ENCODE measurements at places on chromosomes 1 and 21.

DNA sequence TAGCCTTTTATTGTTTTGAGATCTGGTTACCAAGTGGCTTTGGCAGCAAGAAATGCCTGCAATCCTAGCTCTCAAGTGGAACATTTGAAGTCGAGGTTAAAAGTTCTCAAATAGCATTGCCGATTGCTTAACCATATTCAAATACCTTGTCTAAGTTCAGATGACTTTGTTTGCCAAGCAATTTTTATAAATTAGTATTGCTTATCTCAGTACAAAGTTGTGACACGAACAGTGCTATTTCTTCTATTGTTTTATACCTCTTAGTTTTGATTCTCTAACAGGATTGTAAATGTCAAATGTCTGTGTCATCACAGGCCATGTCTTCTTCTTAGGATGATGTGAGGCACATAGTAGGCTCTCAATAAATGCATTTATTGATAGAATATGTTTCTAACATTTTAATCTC is 633.3 kb downstream of the PTPRC start:
- no peak for DNase-seq

GRCh38 chr1:54610048-54610447 is 13.3 kb downstream of the FAM151A start:
- no peak for DNase-seq

- no peak for DNase-seq
Measured at GRCh38 chr1:167722152-167722869, 529 bp downstream of the MPZL1 start.

DNA sequence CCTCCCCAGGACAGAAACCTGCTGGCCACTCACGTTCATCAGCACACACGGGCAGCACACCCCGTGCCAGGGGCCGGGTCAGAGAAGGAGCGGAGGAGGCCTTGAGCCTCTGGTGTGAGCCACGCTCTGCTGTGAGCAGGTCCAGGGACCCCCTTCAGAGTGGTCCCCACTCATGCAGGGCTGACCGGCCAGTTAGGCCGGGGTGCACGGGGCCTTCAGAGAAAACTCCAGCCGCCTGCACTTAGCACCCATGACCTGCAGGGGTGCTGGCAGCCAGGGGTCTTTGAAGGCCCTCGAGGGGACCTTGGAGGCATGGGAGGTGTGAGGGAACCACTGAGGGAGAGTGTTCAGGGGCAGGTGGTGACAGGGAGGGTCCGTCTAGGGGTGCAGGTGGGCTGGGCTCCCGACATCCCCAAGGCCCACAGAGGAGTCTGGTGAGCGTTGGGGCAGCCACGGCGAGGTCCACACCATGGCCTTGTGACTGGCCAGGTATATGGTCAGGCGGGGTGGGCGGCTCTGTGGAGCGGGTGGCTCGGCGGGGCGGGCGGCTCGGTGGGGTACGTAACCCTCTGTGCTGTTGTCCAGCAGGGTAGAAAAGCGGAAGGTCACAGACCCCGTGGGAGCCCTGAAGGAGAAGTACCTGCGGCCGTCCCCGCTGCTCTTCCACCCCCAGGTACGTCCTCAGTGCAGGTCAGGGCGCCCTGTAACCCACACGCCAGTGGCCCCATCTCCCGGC is 40.3 kb upstream of the ARHGEF16 start:
- DNase-seq = no peak

DNA sequence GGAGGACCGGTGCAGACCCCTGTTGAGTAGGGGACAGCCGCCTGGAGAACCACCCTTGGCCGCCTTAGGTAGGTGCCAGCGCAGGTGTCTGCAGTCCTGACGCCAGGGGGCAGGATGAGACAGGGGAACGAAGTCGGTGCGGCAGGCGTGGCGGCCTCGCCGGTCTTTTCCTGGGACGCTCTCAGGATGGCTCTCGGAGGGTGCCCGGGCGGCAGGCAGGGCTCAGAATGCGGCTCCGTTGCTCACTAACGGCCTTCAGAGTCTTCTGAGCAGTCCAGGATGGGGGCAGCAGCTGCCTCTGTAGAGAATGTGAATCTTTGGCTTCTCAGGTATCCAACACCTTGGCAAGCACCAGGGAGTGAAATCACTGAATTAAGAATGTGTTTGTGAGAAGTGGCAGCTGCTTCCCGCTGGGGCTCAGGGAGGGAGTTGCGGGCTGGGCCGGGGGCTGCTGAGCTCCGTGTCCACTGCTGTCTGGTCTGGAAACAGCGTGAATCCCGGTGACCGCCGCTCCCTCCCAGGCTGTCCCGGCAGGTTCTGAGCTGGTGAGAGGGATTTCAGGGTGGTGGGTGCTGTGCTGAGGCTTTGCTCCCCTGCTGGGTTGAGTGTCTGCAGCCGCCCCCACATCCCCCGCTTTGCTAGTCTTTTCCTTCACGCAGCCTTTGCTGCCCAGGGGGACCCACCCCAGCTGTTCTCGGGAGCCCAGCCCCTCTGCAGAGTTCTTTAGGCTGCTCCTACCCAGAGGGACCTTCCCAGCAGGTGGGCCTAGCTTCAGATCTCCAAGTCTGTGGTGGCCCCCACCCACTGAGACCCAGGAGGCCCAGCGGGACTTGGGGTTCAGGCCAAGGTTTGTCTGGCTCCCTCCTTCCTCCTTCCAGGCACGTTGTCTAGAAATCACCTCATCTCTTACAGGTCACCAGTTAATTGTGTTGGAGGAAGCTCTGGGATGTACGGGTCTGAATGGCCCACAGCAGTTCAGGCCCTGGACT is 11.1 kb upstream of the C1orf174 start:
- DNase-seq = no peak

GRCh38 chr1:21270086-21270689 is 20.1 kb downstream of the ECE1 start:
- DNase-seq = no peak

DNA sequence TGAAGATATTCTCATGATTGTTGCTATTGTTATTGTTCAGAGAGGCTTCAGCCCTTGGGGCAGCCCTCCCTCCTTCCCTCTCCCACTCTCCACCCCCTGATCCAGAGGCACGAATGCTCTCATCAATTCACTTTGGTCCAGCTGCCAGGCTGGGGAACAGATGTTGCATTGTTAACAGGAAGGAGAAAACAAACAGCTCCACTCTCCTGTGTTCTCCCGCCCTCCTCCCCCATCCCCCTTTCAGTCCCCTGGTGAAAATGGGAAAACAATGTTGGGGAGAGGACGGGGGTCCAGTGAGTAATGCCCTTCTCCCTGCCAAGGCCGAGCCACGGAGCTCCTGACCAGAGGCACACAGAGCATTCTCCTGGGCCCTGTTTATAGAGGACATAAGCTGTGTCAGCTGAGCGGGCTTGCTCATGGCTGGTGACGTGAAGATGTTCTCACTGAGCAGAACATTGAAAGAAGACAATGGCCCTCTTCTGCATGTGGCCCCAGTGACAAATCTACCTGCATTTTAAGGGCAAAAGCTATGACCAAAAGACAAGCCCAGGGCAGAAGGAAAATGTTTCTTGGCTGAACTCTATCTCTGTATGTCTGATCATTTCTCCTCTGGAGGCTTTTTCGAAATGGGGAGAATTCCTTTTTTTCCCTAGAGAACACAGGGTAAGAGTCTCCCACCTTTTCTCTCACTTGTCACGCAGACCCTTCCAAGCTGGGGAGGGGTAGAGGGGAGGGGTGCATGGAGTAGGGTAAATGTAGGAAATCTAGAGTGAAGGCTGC is 111.7 kb downstream of the GLUL start:
- DNase-seq = peak; percentile 87

DNA sequence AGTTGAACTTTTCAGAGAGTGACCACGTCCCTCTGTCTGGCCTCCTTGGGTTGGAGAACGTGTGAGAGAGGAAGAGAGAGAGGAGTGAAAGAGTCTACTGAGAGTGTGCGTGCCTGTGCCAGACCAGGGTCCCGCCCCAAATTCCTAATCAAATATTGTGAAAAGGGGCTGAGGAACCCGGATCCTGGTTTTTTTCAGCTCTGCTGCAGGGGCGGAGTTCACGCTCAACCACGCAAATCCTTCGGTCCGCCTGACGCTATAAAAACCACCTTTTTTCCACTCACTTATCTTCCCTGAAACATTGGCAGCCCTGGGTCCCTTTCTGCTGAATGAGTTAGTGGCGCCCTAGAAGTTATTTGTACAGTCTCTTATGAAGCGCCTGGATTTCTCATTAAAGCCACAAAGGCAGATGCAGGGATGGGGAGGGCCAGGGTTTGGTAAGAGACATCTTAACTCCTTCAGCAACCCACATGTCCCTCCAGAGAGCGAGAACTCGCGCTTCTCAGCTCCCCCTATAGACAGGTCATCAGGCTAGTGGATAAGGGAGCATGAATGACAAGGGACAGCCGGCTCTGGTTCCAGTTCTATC is at the start of gene FMOD:
Gene FMOD (minus strand): TSS at position 86 of the 589 bp plus-strand sequence. CDS start 2,852 bp downstream, outside the sequence.
- no peak for DNase-seq

GRCh38 chr21:33418691-33419090 is 15.5 kb downstream of the IFNGR2 start:
- DNase-seq = no peak

- no peak for DNase-seq
Measured at GRCh38 chr1:9321986-9322660, 29.4 kb downstream of the SPSB1 start.

DNA sequence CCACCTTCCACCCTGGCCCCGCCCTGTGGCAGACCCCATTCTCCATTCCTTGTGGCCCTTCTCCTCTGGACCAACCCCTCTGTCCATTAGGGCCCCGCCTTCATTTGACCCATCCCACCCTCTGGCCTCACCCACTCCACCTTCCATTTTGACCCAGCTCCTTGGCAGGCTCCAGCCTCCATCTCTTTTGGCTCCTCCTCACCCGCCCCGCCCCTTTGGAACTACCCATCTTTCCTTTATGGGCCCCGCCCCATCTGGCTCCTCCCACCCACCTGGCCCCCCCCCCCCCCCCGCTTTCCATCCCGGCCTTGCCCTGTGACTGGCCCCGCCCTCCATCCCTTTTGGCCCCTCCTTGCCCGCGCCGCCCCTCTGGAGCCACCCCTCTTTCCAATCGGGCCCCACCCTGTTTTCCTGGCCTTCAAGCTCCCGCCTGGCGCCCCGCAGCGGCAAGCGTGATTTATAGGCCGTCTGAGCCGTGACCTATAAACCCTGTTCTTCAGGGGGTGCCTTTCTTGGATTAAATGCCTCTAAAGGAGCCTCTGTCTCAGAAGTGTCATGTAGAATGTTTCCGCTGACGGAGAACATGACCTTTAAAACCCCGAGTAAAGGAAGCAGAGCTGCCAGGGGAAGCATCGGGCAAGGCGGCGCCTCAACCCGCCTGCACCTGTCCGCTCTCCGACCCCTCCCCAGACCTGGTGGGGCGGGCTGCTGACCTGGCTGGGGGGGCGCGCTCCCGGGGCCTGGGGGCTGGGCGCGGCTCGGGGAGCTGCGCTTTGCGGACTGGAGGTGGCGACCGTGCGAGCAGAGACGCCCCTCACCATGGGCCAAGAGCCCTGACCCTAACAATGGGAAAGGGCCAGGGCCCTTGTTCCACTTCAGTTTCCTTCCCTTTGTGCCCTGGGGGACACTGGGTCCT is 178.0 kb downstream of the CAMTA1 start:
- no peak for DNase-seq

DNA sequence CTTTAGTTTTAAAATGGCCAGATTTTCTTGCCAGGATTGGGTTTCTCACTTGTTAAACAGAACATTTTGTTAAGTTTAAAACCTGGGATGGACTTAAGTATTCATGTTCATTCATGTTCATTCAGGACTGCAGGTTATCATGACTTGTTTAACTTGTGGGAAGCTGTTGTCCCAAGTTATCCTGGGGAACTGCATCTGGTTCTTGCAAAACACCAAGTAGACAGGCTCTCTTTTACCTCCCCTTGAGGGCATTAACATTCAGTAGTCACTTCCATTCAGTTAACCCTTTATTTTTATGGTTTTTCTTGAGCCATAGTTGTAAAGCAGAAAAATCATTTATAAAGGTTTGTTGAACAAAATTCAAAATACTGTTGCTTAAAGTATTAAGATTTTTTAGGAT is 8.1 kb downstream of the SOD1 start:
- no peak for DNase-seq

DNA sequence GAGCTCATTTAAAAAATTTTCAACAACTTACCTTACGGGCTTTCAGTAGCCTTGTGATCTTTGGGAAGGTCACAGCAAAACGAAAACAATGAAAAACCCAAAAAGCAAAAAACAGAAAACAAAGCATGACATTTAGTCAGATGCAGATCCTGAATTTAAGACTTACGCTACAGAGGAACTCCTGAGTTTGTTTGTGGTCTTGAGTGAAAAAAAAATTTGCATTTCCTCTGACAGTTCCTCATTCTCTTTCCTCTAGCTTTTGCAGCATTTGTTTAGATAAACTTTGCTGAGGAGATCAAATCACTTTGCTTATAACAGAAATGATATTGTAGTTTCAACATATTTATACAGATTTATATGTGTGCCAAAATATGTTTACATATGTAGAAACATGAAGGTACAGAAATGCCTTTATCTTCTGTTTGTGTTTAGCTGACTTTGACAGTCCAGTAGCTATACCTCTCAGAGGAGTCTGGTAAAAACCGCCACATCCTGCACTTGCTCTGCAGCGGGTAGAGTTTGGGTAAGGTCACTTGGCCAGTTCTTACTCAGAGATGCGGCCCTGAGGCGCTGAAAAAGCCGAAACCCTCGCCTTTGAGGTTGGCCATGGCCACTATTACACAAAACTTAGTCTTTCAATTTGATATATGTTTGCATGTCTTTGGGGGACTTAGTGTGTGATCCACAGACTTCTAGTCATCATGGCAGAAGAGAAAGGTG is 142.5 kb downstream of the TNR start:
- no peak for DNase-seq

DNA sequence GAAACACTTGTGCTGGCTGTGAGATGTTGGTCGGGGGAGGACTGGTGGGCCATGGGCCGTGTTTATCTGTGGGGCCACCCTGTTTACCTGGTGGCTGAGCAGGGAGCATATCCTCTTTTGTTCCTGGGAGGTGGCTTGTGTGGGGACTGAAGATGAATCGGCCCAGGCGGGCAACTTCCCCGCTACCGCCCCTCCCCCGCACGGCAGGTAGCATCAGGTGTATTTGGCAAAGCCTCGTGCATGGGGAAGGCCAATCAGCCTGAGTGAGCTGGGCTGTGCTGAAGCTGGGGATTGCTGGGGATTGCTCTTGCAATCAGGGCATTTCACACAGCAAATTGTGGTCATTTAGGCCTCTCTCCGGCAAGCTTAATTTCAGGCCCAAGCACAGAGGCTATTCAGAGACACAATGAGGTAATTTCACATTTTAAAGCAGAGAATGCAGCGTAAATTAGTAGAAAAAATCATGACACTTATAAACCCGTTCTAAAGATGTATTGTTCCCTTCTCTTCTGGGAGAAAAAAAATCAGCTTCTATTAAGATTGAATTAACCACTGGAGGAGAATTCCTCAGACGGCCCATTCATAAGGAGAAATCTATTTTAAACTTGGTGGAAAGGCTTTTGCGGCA is 197.7 kb upstream of the POU3F1 start:
- DNase-seq = no peak
